Activated CD4-positive, CD25-positive, alpha-beta regulatory T cell treated with anti-CD3 and anti-CD28 coated beads, Interleukin-2, amount 50 U/mL, for 72 hours (primary cell): ENCODE measurements at places on chromosomes 3 and 15.

- no peak for DNase-seq
These were observed 28.5 kb upstream of the TATDN2 start for GRCh38 chr3:10219737-10220136.

- no peak for DNase-seq
These were observed 588.8 kb upstream of the GOLIM4 start for GRCh38 chr3:168684519-168684918.

GRCh38 chr3:141375381-141376301 lies 7.3 kb downstream of the ZBTB38 start:
- no peak for DNase-seq

GRCh38 chr3:165196577-165197480 lies 645 bp upstream of the SLITRK3 start:
- DNase-seq = no peak

GRCh38 chr3:14201940-14202684 lies 23.5 kb downstream of the LSM3 start:
- DNase-seq = no peak
